Pulmonary artery endothelial cell (primary cell): ENCODE measurements at places on chromosomes 7 and 10. TPM values are rescaled to one million over a fixed set of nuclear protein-coding genes. Genes with fewer than 3 reads are reported as not detected.

The IL2RA gene
- not detected in 2 replicates for total RNA-seq

- DNase-seq: no peak
Measured at GRCh38 chr7:157753713-157754415, 417.1 kb downstream of the DNAJB6 start.

The LGI1 gene
- not detected in 2 replicates for total RNA-seq

The EPO gene
- total RNA-seq: not detected in 2 replicates

GRCh38 chr10:80152820-80153219, 20.3 kb downstream of the PLAC9 start:
- DNase-seq: no peak

The NKX1-2 gene
- not detected in 2 replicates for total RNA-seq

- no peak for DNase-seq
Measured at GRCh38 chr7:47764746-47765145, 182.8 kb upstream of the TNS3 start.

- no peak for DNase-seq
Measured at GRCh38 chr7:98641646-98642500, 24.8 kb downstream of the NPTX2 start.

The PMPCB gene
- total RNA-seq: 44.8 and 56.0 TPM in 2 replicates

The SFXN3 gene
- 61.8 and 62.2 TPM in 2 replicates for total RNA-seq

- DNase-seq: no peak
Measured at GRCh38 chr7:76304888-76305375, 2.5 kb downstream of the HSPB1 start.

DNA sequence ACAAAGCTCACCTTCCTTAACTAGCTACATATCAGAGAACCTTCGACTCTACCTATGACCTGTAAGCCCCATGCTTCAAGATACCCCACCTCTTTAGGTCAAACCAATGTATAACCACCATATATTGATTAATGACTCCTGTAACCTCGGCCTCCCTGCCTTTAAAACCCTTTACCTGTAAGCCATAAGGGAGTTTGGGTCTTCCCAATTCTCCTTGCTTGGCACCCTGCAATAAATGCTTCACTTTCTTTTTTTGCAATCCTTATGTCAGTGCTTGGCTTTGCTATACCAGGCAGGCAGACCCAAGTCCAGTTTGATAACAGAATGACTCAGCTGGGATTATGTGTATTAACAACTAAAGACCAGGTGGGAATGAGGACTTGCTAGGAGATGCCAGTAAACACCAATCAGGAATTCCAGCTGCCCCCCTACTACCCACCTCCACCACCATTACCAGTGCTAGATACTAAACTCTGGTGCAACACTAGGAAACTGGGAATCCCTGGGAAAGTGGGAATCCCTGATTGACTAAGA, 22.0 kb upstream of the SLC35G1 start:
- no peak for DNase-seq
